ENCODE measurements at places on chromosomes 1 and 21.

- H3K4me3 ChIP-seq: no peak overlapping the region
- H3K4me1 ChIP-seq: no peaks in the 10 kb centered on the region
- no peaks in the 10 kb centered on the region for H3K36me3 ChIP-seq
Measured at GRCh38 chr1:59046730-59047157, 250.2 kb upstream of the FGGY start.

DNA sequence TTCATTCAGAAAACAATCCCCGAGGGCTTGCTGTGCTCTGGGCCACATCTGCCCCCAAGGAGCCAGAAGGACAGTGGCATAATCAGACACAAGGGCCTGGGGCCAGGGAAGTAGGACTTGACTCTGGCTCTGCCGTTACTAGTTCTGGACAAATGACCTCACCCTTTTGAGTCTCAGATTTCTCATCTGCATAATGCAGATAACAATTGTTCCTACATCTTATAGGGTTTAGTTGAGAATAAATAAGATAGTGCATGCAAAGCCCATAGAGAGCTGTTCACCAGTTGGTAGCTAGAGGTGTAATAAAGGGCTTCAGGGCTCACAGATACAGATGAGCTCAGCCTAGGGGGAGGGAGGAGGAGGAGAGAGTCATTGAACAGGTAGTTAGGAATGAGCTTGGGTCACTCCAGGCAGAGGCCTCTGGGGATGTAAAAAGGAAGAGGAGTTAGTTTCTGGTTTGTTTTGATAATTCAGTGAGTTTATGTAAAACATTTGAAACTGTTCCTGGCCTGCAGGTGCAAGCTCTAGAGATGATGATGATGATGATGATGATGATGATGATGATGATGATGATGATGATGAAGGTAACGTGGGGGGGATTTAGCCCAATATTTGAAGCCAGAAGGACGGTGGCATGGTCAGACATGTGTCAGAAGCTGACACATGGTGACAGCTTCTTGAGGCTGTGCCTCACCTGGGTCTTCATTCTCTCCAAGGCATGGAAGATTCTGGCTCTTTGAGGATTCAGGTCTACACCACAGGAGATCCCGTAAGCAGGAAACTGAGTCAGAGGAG, 858 bp downstream of the LACTBL1 start:
- H3K4me3 ChIP-seq: no peak overlapping the region
- DNase-seq: peak; percentile 29

DNA sequence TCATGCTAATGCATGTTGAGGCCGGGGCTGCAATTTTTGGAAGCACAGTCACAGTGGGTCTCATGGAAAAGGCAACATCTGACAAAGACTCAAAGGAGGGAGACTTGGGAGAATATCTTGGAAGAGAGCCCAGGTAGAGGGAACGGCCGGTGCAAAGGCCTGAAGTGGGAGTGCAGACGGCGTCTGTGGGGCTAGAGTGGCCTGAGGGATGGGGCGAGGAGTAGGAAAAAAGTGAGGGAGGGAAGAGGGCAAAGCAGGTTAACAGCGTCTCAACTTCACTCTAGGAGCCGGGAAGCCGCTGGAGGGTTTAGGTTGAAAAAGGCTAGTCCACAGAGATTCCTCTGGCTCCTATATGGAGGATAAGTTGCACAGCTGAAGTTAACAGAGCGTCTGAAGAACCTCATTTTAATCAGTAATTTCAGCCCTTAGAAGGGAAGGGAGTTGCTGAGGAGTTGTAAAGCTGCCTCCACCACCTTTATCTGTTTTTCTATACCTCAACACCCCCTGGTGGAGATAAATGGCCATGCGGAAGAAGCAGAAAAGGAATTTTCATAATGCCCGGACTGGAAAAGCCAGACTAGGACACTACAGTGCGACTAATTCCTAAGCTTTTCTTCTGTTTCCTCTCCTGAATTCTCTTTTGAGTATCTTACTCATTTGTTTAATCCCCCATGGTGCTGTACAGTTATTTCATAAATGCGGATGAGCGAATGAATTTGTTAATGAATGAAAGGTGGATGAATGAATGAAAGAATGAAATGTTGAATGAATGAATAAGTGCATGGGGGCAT, 78.7 kb upstream of the ZNF281 start:
- H3K36me3 ChIP-seq: no peaks in the 10 kb centered on the region
- no peaks in the 10 kb centered on the region for H3K27me3 ChIP-seq
- H3K4me1 ChIP-seq: no peaks in the 10 kb centered on the region
- no peak overlapping the region for H3K27ac ChIP-seq
- no peak overlapping the region for H3K4me3 ChIP-seq
- peak; percentile 82 for DNase-seq

DNA sequence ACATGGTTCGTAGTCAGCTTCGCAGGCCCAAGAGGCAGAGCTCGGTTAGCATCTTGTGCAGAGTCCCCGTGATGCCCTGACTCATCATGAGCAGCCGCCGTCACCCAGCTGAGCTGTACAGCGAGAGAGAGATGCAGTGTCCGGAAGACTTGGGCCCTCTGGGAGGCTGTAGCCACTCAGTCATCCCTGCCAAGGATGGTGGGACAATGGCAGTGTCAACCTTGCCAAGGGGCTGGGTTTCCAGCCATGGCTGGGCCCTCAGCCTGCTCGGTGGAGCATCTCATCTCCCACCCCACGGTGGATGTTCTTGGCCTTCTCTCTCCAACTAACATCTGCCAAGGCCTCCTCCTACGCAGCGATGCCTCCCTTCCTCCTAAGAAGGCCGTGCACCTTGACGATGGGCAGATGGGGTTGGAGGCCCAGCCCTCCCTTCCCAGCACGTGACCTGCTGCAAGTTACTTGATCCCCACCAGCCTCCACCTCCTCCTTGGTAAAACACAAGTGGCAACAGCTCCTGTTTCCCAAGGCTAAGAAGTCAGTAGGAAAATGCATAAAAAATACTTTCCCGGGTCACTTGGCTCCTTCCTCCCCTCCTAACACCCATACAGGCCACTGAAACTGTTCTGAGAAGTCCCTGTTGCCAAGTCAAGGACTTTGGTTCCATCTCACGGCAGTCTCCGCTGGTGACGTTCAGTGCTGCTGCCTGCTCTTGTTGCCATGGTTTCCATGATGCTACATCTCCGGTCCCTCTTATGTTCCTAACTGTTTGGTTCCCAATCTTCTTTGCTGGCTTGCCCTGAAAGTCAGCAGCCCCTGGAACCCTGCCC, 384.7 kb upstream of the VAMP3 start:
- H3K27me3 ChIP-seq: no peaks in the 10 kb centered on the region
- H3K27ac ChIP-seq: no peak overlapping the region
- no peak overlapping the region for H3K4me3 ChIP-seq
- no peaks in the 10 kb centered on the region for H3K4me1 ChIP-seq
- H3K36me3 ChIP-seq: no peaks in the 10 kb centered on the region

DNA sequence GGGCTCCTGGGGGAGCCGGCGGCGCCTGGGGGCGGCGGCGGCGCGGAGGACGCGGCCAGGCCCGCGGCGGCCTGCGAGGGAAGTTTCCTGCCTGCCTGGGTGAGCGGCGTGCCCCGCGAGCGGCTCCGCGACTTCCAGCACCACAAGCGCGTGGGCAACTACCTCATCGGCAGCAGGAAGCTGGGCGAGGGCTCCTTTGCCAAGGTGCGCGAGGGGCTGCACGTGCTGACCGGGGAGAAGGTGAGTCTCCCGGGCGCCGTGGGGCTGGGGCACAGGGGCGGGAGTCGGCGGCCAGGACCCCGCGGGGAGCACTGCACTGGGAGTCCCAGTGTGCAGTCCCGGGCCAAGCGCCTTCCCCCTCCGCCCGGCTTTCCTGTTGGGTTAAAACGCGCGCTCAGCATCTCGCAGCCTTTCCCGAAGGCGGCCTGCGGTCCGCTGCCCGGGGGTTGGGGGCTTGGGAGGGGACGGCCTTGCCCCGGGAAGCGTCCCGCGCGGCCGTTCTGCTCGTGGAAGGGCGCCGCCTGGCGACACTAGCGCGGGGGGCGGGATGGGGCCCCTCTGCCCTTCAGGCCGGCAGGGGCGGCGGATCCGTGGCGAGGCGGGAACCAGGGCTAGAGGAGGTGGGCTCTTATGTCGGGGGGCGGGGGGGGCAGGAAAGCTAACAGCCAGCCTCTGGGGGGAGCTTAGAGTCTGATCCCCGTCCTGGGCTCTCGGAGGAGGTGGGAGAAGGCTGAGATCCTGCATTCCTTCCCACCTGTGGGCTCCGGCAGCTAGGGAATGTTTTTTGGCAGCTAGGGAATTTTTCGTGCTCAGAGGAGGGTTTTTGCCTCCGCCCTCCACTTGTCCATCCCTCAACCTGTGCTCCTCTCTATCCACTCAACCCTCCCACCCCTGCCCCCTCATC, 1.1 kb downstream of the HUNK start:
- no peaks in the 10 kb centered on the region for H3K36me3 ChIP-seq
- H3K27me3 ChIP-seq: no peaks in the 10 kb centered on the region
- no peaks in the 10 kb centered on the region for H3K4me1 ChIP-seq
- H3K27ac ChIP-seq: no peak overlapping the region

DNA sequence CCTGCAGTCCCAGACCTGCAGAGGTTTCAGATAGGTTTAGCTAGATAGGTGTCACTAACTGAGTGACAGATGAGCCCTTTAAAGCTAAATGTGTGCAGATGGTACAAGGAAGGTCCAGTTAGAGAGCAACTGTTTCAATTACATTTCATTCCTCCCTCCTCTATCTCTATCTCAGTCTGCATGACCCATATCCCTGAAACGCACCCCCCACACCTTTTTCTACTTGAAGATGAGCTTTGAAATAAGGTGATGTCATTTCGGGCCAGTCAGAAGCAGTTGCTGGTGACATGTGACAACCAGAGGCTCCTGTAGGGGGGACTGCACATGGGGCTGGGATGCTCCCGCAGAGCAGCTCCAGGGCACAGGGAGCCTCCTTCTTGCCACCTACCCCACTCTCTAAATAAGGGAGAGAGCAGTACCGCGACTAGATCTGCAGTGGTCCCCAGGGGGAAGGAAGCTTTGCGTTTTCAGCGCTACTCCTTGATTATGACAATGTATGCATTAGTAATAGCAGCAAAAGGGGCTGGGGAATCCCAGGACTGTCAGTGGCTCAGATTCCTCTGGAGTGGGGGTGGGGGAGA, 4.3 kb downstream of the ATP8B2 start:
- no peak overlapping the region for H3K27ac ChIP-seq
- no peak for DNase-seq
- no peaks in the 10 kb centered on the region for H3K36me3 ChIP-seq
- H3K27me3 ChIP-seq: no peaks in the 10 kb centered on the region
- peaks cover 32% of the 10 kb centered on the region for H3K4me1 ChIP-seq

DNA sequence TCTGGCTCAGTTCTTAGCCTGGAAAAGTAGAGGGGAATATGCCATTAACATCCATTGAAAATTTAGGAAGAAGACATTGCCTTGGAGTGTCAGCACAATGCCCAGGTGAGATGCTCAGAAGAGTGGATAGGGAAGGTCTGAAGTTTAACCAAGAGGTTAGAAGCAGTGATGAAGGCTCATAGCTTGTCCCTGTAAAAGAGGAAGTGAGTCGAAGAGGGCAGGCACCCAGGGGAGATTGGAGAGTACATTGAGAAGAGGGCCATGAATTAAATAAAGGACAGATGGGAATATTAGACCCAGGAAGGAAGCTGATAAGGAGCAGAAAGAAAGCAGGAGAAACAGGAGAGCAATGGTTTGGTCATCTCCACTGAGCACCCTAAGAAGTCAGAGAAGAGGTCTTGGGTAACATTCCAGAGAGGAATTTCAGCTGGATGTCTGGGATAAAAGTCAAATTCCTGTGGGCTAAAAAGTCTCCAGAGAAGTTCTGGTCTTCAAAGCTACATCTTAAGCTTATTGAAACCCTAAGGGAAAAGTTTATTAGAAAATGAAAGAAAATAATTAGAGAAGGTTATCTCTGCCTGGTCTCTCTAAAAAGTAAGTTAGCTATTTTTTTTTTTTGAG, 17.3 kb downstream of the C8B start:
- no peak overlapping the region for H3K27ac ChIP-seq
- no peaks in the 10 kb centered on the region for H3K36me3 ChIP-seq
- H3K27me3 ChIP-seq: no peaks in the 10 kb centered on the region

Data from Karpas-422 (cell line).